Activated naive CD8-positive, alpha-beta T cell treated with anti-CD3 and anti-CD28 coated beads, Interleukin-2, amount 10 ng/mL, durations not matched to agents 7 days and 5 days (primary cell): ENCODE measurements at places on chromosomes 3 and 15. TPM values are rescaled to one million over a fixed set of nuclear protein-coding genes. Genes with fewer than 3 reads are reported as not detected.
A peak's percentile ranks its signal among the peaks of the same experiment; 100 is the strongest.

GRCh38 chr3:74584782-74585181 is 29.7 kb downstream of the CNTN3 start:
- H3K36me3 ChIP-seq: no peaks in the 10 kb centered on the region
- H3K27me3 ChIP-seq: no peaks in the 10 kb centered on the region

- H3K36me3 ChIP-seq: peaks cover 2% of the 10 kb centered on the region
- H3K27me3 ChIP-seq: no peaks in the 10 kb centered on the region
- no peaks in the 10 kb centered on the region for H3K4me1 ChIP-seq
- no peak for DNase-seq
Measured at GRCh38 chr3:111924283-111924682, 54.5 kb upstream of the ABHD10 start.

DNA sequence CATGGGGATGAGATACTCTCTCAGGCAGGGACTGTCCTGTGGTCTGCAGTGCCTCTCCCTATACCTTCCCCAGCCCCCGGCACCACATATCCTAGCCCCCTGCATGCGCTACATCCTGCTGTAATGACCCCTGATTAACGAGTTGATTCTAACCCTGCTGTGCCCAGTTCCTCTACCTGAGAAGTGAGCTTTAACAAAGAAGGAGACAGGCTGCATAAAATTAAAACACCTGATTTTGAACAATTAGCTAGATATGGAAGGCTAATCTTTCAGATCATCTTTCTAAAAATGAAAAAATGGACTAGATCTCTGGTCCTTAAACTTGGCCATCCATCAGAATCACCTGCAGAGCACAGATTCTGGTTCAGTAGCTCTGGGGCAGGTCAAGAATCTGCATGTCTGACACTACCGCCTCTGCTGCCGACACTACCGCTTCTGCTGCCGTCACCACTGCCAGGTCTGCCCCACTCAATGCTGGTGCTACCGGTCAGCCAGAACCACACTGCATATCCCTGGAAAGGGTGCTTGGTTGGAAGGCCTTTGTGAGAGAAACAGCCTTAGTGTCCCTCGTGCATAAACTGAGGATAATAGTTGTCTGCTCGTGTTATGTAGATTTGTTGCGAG is 33.6 kb upstream of the ZBTB38 start:
- no peak overlapping the region for H3K27ac ChIP-seq
- no peak overlapping the region for H3K4me3 ChIP-seq
- no peaks in the 10 kb centered on the region for H3K4me1 ChIP-seq
- peaks cover 2% of the 10 kb centered on the region for H3K27me3 ChIP-seq
- no peak for DNase-seq

DNA sequence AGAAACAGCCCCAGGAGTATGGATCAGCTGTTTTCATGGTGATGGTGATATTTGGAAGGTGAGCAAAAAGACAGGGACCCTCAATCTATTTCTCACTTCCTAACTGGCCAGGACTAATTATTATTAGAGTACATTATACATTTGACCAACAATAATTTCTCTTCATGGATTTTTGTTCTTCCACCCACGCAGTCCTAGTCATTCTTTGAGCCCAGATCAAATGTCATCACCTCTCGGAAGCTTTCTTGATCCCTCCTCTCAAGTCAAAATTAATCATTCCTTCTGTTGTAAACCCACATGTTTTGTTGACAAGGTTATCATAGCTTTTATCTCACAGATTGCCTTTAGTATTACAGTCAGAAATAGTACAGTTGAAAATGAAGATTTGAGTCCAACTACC is 29.2 kb upstream of the PRICKLE2 start:
- no peak overlapping the region for H3K27ac ChIP-seq
- H3K27me3 ChIP-seq: peaks cover 5% of the 10 kb centered on the region
- DNase-seq: no peak
- H3K4me1 ChIP-seq: no peaks in the 10 kb centered on the region
- H3K36me3 ChIP-seq: no peaks in the 10 kb centered on the region

- no peaks in the 10 kb centered on the region for H3K27me3 ChIP-seq
- H3K4me3 ChIP-seq: no peak overlapping the region
- no peak for DNase-seq
- no peak overlapping the region for H3K27ac ChIP-seq
Measured at GRCh38 chr3:119665954-119666559, 5.7 kb upstream of the POPDC2 start.

The DNAH12 gene
- 0.30 TPM for total RNA-seq

DNA sequence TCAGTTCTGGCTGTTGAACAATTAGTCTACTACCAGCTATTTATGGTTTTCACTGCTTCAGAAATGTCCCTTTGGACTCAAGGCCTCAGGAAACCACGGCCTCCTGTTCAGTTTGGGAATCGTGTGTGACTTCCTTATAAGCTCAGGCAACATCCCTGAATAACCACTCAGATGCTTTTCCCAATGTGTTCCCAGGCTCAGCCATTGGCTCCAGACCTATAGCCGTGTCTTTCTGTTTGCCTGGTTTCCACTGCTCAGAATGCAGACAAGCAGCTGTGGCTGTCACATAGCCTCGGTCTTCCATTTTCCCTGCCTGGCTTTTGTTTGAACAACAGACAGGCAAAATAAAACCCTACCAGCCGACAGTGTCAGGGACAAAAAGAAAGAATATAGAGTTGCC is 63.2 kb upstream of the ATP2B2 start:
- H3K36me3 ChIP-seq: no peaks in the 10 kb centered on the region
- H3K27me3 ChIP-seq: peaks cover 11% of the 10 kb centered on the region
- H3K4me3 ChIP-seq: no peak overlapping the region
- H3K27ac ChIP-seq: no peak overlapping the region
- no peaks in the 10 kb centered on the region for H3K4me1 ChIP-seq

DNA sequence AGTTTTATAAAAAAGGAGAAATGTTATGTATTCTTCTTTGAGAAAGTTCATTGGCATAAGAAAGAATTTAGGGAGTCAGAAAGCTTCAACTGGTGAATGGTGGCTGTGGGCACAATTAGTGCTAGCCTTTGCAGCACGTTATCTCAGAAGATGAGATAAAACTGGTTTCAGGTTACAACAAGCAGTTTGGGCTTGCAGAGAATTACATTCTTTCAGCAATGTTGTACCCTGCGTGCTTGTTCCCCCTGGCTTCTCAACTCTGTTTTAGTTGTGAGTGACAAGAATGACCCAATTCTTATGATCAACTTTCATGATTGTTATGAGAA is 31.6 kb upstream of the ACP3 start:
- H3K4me1 ChIP-seq: no peaks in the 10 kb centered on the region
- H3K4me3 ChIP-seq: no peak overlapping the region
- H3K36me3 ChIP-seq: no peaks in the 10 kb centered on the region

- peaks cover 27% of the 10 kb centered on the region for H3K4me1 ChIP-seq
- H3K27ac ChIP-seq: peak overlapping the region; percentile 19
- H3K36me3 ChIP-seq: peaks cover 14% of the 10 kb centered on the region
- H3K27me3 ChIP-seq: no peaks in the 10 kb centered on the region
Measured at GRCh38 chr3:18672561-18672960, 247.4 kb upstream of the SATB1 start.

DNA sequence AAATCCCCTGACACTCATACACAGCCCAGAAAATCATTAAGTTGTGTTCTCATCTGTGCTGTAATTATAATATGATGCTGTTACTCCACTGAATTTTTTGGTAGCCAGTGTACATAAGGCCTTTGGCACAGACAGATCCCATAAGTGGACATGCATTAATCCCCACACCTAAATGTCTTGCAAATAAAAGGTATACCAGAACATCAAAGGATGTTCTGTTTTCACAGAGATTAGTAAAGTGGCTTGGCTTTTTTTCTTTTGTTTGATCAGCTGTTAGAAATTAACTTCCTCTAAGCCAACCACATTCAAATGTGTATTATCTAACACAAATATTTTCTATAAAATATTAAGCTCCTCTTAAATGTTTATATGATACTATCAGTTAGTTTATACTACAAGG is 2.7 kb downstream of the SST start:
- no peak overlapping the region for H3K27ac ChIP-seq
- DNase-seq: no peak
- H3K4me3 ChIP-seq: no peak overlapping the region
- H3K36me3 ChIP-seq: no peaks in the 10 kb centered on the region
- H3K4me1 ChIP-seq: no peaks in the 10 kb centered on the region

GRCh38 chr3:139108253-139108969 is 63.7 kb upstream of the PRR23C start:
- H3K4me1 ChIP-seq: peaks cover 12% of the 10 kb centered on the region
- H3K36me3 ChIP-seq: no peaks in the 10 kb centered on the region
- no peak for DNase-seq
- peaks cover 15% of the 10 kb centered on the region for H3K27me3 ChIP-seq
- H3K4me3 ChIP-seq: no peak overlapping the region

GRCh38 chr3:172749230-172749965 is 1.1 kb upstream of the ECT2 start:
- no peak overlapping the region for H3K4me3 ChIP-seq
- peaks cover 24% of the 10 kb centered on the region for H3K4me1 ChIP-seq
- peaks cover 13% of the 10 kb centered on the region for H3K27me3 ChIP-seq
- peaks cover 18% of the 10 kb centered on the region for H3K36me3 ChIP-seq
- no peak overlapping the region for H3K27ac ChIP-seq

GRCh38 chr15:38362355-38362754 is 91.6 kb upstream of the FAM98B start:
- H3K4me3 ChIP-seq: no peak overlapping the region
- peaks cover 9% of the 10 kb centered on the region for H3K27me3 ChIP-seq
- no peak overlapping the region for H3K27ac ChIP-seq
- DNase-seq: no peak

GRCh38 chr15:75864213-75865059 is 21.2 kb downstream of the UBE2Q2 start:
- H3K27ac ChIP-seq: no peak overlapping the region
- H3K4me1 ChIP-seq: peaks cover 14% of the 10 kb centered on the region
- peaks cover 38% of the 10 kb centered on the region for H3K36me3 ChIP-seq
- no peaks in the 10 kb centered on the region for H3K27me3 ChIP-seq
- H3K4me3 ChIP-seq: no peak overlapping the region
- no peak for DNase-seq

GRCh38 chr3:154776549-154777225 is 303.4 kb upstream of the MME start:
- DNase-seq: no peak
- no peaks in the 10 kb centered on the region for H3K36me3 ChIP-seq
- no peaks in the 10 kb centered on the region for H3K27me3 ChIP-seq
- no peak overlapping the region for H3K4me3 ChIP-seq
- H3K27ac ChIP-seq: no peak overlapping the region

- no peaks in the 10 kb centered on the region for H3K36me3 ChIP-seq
- H3K27ac ChIP-seq: no peak overlapping the region
- no peaks in the 10 kb centered on the region for H3K4me1 ChIP-seq
Measured at GRCh38 chr3:66907136-66907535, 91.0 kb upstream of the KBTBD8 start.

The LRRC49 gene
- not detected for total RNA-seq

GRCh38 chr15:100439514-100439913 is 89.2 kb downstream of the CERS3 start:
- H3K4me3 ChIP-seq: no peak overlapping the region
- no peak for DNase-seq
- H3K27me3 ChIP-seq: no peaks in the 10 kb centered on the region
- H3K36me3 ChIP-seq: no peaks in the 10 kb centered on the region
- H3K4me1 ChIP-seq: peaks cover 2% of the 10 kb centered on the region
- H3K27ac ChIP-seq: no peak overlapping the region

GRCh38 chr3:100289339-100289738 is 28.5 kb downstream of the TBC1D23 start:
- H3K27me3 ChIP-seq: no peaks in the 10 kb centered on the region
- H3K4me3 ChIP-seq: no peak overlapping the region
- peaks cover 9% of the 10 kb centered on the region for H3K4me1 ChIP-seq

The ZNF662 gene
- 2.5 TPM for total RNA-seq

DNA sequence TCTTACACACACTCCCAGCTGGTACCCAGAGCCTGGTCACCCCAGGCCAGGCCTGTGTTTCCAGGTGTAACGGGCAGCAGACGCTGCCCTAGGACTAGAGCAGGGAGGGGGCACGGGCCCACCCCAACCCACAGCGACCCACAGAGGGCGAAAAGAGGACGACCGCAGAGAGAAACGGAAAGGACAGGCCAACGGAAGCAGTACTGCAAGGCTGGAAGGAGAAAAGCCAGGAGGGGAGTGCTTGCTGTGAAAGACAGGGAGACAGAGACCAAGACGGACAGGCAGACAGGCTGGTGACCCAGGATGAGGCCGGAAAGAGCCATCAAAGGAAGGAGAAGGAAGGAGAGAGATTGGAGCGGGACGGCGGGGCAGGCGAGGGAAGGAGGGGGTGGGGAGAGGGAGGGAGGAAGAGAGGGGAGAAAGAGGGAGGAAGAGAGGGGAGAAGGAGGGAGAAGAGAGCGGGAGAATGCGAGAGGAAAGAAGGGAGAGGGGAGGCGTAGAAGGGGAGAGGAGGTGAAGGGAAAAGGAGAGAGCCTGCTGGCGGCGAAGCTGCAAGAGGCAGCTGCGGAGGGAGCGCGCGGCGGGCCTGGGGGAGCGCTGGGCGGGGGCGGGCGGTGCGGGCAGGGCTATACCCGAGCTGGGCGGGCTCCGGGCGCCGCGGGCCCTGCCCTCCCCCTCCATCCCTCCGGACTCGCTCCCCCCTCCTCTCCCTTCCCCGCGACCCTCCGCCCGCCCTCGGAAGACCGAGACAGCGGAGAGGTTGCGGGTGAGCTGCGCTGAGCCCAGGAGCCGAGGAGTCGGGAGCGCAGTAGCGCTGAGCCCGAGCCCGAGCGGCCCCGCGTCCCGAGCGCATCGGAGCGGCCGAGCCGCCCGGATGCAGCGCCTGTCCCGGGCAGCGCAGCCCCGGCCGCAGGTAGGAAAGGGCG is at the start of gene SLC6A1:
SLC6A1 (plus strand) TSS at position 732 of the 926 bp plus-strand sequence. CDS start 24,464 bp downstream, outside the sequence.
- no peaks in the 10 kb centered on the region for H3K36me3 ChIP-seq
- H3K4me3 ChIP-seq: peak within 1 kb of the TSS; percentile 74
- no peak for DNase-seq
- no peak within 1 kb of the TSS for H3K27ac ChIP-seq
- peaks cover 51% of the 10 kb centered on the region for H3K27me3 ChIP-seq

DNA sequence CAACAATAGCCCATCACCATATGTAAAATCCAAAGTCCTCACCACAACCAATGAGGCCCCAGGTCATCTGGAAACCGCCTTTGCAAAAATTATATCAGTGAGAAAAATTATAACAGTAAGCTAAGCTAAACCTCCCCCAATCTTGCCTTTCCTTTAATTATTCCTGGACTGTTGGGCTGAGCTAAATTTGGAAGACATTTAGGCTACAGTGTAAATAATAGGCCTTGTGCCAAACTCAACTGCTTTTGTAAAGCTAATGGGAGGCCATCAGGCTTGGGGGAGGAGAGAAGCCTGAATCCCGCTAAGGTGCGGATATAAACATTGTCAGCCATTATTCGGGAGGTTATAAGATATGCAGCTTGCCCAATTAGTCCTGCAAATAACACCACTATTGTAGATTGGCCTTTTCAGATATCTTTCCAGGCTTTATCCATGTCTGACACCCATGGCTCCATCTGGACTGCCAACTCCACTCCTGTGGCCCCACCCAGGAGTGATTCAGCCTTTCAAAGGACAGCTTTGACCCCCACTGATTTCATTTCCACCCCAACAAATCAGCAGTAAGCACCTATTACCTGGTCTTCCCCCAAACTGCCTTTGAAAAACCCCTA is 53.0 kb upstream of the CA12 start:
- no peak for DNase-seq
- no peak overlapping the region for H3K4me3 ChIP-seq
- no peak overlapping the region for H3K27ac ChIP-seq
- peaks cover 8% of the 10 kb centered on the region for H3K4me1 ChIP-seq
- no peaks in the 10 kb centered on the region for H3K36me3 ChIP-seq
